ENCODE measurements at places on chromosomes 2 and 18. TPM values are rescaled to one million over a fixed set of nuclear protein-coding genes. Genes with fewer than 3 reads are reported as not detected.

- H3K27ac ChIP-seq: no peak overlapping the region
- H3K4me1 ChIP-seq: no peaks in the 10 kb centered on the region
- no peaks in the 10 kb centered on the region for H3K36me3 ChIP-seq
- no peak overlapping the region for H3K4me3 ChIP-seq
Measured at GRCh38 chr2:234714711-234715110, 217.8 kb upstream of the ARL4C start.

- peaks cover 43% of the 10 kb centered on the region for H3K4me1 ChIP-seq
- no peaks in the 10 kb centered on the region for H3K36me3 ChIP-seq
- no peak overlapping the region for H3K4me3 ChIP-seq
Measured at GRCh38 chr2:85019121-85019520, 48.2 kb downstream of the KCMF1 start.

DNA sequence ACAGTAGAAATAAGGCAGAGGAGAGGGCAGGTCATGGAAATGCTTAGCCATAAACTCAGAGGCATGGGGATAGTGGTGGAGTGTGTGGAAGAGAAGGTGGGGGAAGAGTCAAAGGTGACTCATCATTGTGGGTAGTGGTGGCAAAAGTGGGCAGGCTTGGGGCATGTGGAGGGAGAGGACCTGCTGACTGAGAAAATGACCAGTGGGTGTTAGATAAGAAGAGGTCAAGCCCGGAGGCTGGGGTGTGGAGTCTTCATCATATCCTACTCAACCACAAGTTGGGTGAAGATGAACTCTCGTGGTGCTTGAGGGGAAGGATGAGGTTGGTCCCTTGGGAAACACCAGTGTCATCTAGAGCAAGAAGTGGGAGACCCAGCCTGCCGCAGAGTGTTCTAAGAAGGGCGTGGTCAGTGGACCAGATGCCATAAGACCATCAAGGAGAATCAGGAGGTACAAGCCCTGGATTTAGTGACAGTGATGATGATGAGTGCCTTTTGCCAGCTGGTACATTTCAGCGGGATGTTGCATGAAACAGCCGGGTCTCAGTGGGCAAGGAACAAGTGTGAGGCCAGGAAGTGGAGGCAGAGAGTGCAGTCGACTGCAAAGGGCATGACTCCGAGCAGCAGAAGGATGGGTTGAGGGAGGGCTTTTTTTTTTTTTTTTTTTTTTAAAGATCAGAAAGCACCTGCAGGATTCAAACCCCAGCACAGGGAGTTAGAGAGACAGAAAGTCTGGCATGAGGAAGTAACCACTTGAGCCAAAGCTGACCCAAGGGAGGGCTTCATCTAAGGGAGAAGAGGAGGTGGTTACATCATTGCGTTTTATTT is 122.6 kb upstream of the SPRED2 start:
- H3K4me1 ChIP-seq: no peaks in the 10 kb centered on the region
- no peak overlapping the region for H3K27ac ChIP-seq
- no peak overlapping the region for H3K4me3 ChIP-seq
- H3K27me3 ChIP-seq: no peaks in the 10 kb centered on the region
- no peak for DNase-seq
- no peaks in the 10 kb centered on the region for H3K36me3 ChIP-seq

- H3K27me3 ChIP-seq: no peaks in the 10 kb centered on the region
- no peaks in the 10 kb centered on the region for H3K36me3 ChIP-seq
- no peak overlapping the region for H3K4me3 ChIP-seq
- no peak for DNase-seq
- H3K27ac ChIP-seq: no peak overlapping the region
Measured at GRCh38 chr2:175404839-175405238, 223.3 kb upstream of the ATP5MC3 start.

DNA sequence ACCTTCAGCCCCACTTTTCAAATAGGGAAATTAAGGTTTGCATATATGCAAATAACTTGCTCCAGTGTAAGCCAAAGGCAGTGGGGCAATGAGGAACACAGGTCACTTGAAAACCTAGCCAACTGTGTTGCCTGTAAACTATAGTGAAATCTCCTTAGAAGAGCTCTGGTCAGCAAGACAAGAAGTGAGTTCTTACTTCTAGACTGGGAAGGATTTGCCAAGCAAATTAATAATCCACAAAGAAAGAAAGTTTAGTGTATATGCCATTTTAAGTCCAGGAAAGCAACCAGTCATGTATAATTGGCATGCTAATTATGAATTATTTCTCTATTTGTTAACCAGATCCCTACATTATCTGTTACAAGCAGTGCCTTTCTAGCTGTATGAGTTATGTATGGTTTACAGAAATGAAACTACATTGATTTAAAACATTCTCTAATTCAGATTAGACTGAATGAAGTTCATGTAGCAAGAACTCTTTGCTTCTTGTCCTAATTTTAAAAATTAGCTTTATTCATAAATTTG is 129.9 kb downstream of the MTX2 start:
- H3K36me3 ChIP-seq: no peaks in the 10 kb centered on the region
- H3K27me3 ChIP-seq: no peaks in the 10 kb centered on the region
- no peak overlapping the region for H3K4me3 ChIP-seq
- no peak overlapping the region for H3K27ac ChIP-seq
- H3K4me1 ChIP-seq: no peaks in the 10 kb centered on the region

- H3K36me3 ChIP-seq: no peaks in the 10 kb centered on the region
- H3K27me3 ChIP-seq: no peaks in the 10 kb centered on the region
- no peak overlapping the region for H3K27ac ChIP-seq
- H3K4me1 ChIP-seq: no peaks in the 10 kb centered on the region
- no peak for DNase-seq
Measured at GRCh38 chr2:1945819-1946218, 201.5 kb upstream of the PXDN start.

DNA sequence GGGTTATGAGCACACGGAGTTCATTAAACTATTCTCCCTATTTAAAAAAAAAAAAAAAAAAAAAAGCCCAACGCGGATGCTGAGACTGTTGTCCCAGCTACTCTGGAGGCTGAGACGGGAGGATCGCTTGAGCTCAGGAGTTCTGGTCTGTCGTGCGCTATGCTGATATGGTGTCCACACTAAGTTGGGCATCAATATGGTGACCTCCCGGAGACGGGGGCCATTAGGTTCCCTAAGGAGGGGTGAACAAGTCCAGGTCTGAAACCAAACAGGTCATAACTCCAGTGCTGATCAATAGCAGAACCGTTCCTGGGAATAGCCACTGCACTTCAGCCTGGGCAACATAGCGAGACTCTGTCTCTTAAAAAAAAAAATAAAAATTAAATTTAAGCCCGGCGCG is 12.9 kb upstream of the ANKRD53 start:
- peaks cover 28% of the 10 kb centered on the region for H3K27me3 ChIP-seq
- H3K4me1 ChIP-seq: no peaks in the 10 kb centered on the region
- DNase-seq: no peak
- no peaks in the 10 kb centered on the region for H3K36me3 ChIP-seq
- no peak overlapping the region for H3K4me3 ChIP-seq

DNA sequence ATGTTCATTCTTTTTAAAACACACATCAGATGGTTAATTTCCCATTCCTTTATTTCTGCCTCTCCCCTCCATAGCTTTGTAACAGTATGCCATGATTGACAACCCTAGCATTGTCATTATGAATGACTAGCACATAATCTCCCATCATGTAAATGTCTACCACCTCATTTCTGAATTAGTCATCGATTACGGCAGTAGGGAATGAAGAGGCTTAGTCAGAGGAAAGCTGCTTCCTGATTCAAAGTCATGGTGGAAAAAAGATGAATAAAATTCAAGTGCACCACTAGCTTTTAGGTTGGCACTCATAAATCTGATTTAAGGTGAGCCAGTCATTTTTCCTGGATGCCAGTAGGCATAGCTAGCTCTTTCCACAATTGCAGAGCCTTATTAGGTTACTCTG is 19.1 kb upstream of the ACMSD start:
- H3K27ac ChIP-seq: no peak overlapping the region
- no peak for DNase-seq
- no peaks in the 10 kb centered on the region for H3K4me1 ChIP-seq
- no peaks in the 10 kb centered on the region for H3K27me3 ChIP-seq

GRCh38 chr2:41870265-41870585 is 177.6 kb upstream of the PKDCC start:
- H3K27me3 ChIP-seq: no peaks in the 10 kb centered on the region
- peak overlapping the region; percentile 55 for H3K27ac ChIP-seq

RTKN gene
- total RNA-seq: 7.8 TPM

ITPRID2 gene
- 62.9 TPM for total RNA-seq

DIS3L2 gene
- 14.8 TPM for total RNA-seq

ST6GAL2 gene
- not detected for total RNA-seq

Data from psoas muscle (tissue), 8 donors.